ENCODE measurements at places on chromosomes 4 and X.

GRCh38 chr4:4384837-4385236 lies 2.1 kb upstream of the NSG1 start:
- DNase-seq: peak; percentile 12

DNA sequence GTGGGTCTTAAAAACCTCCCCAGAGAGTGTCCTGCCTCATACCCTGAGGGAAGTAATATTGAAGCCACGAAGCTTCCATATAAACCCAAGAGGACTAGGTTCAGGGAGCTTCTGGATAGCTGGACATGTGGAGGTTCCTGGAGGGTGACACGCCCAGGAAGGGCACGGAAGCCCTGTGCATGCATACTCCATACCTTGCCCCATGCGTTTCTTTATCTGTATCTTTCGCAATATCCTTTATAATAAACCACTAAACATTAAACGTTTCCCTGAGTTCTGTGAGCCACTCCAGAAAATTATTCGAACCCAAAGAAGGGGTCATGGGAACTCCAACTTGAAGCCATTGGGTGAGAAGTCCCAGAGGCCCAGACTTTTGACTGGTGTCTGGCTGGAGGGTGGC lies 45.7 kb upstream of the HPF1 start:
- no peak for DNase-seq

DNA sequence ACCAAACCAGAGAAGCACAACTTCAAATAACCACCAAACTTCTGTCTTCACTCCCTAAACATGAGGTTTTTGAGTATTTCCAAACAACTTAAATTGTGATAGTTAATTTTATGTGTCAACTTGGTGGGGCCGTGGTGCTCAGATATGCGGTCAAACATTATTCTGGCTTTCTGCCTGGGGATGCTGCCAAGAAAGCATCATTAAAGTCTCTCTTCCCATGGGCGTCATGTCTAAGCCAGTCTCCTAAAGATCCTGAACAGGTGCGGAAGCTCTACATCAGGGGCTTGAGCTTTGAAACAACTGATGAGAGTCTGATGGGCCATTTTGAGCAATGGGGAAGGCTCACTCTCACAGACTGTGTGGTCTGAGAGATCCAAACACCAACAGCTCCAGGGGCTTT lies 24.1 kb upstream of the SOD3 start:
- DNase-seq: no peak

DNA sequence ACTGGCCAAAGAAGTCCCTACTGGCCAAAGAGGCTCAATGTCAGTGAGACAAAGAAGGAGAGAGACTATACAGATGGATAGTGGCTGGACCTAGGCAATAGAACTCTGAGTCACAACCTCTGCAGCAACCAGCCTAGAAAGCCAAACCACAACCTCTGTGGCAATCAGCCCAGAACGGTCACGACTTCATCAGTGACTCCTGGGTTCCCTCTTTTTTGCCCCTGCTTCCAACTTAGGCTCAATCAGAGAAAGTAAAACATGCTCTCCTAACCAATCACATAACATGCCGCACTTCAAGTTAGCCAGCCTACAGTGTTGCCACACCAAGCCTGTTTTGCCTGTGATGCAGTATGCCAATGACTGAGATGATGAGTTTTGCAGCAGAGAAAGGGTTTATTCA lies 203.4 kb downstream of the ANAPC10 start:
- DNase-seq: no peak

- no peak for DNase-seq
Observed at GRCh38 chr4:98641906-98642668, 16.3 kb downstream of the TSPAN5 start.

DNA sequence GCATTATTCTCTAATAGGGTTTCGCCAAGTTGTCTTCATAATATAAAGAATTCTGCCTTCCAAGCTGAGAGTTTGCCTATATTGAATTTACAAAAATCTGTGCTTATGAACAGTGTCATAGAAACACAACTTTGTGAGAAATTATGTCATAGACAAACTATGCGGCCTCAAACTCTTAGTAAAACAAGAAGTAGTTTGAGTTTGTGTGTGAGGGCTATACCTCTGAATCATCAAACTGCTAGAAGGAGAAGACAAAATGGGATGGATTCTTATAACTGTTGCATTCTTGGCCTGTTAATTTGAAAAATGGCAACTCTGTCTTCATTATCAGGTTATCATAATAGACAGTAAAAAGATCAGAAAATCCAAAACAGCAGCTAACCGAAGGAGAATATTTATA lies 46.1 kb upstream of the NAP1L5 start:
- DNase-seq: no peak

- DNase-seq: no peak
Observed at GRCh38 chrX:12304261-12304660, 166.0 kb downstream of the FRMPD4 start.

- peak; percentile 35 for DNase-seq
Observed at GRCh38 chrX:41033299-41033698, 51.9 kb upstream of the USP9X start.

DNA sequence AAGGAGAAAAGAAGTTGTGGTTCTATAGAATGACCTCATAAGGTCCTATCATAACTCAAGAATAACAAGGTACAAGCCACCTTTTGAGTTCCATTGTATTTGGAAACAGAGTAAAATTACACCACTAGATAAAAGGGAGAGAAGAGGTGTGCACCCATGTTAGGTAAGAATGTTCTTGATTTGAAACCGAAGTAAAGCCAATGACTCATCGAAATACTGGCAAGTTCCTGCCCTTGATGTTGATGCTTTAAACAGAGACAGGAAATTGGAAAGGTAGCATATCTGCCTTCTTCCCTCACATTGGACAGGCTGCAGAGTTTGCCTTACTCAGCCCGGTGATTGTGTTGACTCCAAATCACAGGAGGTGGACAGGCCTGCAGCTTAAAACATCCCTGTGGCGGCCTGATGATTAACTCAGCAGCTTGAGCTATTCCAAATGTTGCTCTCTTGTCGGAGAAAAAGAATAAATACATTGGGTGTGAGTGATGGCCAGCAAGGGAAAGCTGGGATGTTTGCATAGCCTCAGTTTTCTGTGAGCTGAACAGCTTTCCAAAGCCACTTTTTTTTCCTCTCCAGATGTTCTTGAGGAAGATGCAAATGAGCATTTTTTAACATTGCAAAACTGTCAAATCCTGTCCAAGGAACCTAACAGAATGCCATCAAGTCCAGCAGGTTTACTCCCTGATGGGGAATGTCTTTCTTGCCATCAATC lies 321.1 kb downstream of the NKX6-1 start:
- no peak for DNase-seq

GRCh38 chr4:127967141-127967775 lies 2.1 kb downstream of the ABHD18 start:
- no peak for DNase-seq

- peak; percentile 71 for DNase-seq
Observed at GRCh38 chrX:22366906-22367305, 94.2 kb downstream of the CBLL2 start.

DNA sequence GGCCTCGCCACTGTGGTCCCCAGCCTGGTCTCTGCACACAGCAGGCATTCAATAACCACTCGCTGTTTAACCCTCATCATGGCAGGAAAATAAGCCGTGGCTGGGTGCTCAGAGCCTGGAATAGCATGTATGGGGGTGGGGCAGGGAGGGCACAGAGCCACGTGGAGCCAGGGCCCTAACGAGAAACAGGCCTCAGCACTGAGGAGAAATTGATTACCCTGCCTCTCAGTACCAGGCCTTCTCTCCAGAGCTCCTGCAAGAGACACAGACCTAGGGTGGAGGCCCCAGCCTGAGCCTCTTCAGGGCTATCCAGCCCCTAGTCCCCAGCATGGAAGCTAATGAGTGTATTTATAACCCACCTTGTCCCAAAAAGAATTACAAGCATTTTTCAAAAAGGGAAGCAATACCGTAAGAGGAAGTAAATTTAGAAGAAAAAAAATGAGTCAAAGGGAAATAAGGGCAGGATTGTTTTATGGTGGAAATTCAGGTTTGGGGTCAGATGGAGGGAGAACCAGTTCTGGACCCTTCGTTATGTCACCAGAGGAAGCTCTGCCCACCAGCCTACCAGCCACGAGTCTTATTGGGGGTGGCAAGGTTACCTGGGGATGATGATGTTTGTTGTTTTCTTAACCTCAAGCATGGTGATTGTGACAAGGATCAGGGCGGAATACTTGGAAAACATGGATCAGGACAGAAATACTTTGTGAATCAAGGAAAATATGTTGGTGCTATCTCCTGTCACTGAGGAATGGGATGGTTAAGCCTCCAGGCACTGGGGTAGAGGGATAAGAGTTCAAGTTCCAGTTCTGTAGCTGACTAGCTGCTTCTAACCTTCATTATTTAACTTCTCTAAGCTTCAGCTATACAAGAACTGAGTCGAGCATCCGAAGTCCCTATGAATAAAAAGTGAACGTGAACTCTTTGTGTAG lies 101.9 kb upstream of the RBPJ start:
- no peak for DNase-seq

GRCh38 chr4:74961230-74961629 lies 28.3 kb downstream of the PARM1 start:
- DNase-seq: no peak

GRCh38 chrX:1325515-1326116 lies 11.0 kb upstream of the IL3RA start:
- no peak for DNase-seq
